Myocyte (in vitro differentiated cells): ENCODE measurements at places on chromosomes 16 and 17.

DNA sequence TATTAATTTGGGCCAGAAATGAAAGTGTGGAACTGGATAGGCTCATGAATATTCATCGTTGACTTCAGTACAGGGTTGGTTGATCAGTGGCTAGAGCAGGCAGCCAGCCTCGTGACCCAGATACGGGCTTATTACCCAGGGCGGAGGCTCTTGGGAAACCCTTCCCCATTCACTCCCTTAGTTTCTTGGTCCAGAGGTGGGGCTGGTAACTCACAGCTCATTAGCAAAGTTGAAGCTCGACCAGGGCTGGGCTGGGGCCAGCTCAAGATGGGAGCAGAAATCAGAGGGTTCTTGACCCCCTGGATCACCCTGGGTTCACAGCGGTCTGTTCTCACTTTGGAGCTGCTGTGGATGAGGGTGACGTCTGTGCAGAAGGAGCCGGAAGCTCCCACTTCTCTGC, 44.6 kb upstream of the GSE1 start:
- DNase-seq, result no peak

DNA sequence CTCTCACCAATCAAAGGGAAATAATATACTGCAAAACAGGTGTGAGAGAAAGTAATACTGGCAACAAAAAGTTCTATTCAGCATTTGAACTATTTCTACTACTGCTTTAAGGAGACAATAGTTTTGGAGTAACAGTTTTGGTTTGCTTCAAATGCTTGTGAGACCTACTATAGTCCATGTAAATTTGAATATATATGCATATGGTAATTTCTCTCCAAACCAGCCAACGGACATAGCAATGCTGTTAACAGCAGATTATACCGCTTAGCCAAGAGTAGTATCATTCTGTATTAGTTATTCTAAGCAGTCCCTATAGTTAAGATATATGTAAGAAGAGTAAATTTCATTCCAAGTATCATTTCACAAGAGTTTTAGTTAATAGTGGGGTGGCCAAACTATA, 18.5 kb downstream of the PHLPP2 start:
- DNase-seq, result no peak

DNA sequence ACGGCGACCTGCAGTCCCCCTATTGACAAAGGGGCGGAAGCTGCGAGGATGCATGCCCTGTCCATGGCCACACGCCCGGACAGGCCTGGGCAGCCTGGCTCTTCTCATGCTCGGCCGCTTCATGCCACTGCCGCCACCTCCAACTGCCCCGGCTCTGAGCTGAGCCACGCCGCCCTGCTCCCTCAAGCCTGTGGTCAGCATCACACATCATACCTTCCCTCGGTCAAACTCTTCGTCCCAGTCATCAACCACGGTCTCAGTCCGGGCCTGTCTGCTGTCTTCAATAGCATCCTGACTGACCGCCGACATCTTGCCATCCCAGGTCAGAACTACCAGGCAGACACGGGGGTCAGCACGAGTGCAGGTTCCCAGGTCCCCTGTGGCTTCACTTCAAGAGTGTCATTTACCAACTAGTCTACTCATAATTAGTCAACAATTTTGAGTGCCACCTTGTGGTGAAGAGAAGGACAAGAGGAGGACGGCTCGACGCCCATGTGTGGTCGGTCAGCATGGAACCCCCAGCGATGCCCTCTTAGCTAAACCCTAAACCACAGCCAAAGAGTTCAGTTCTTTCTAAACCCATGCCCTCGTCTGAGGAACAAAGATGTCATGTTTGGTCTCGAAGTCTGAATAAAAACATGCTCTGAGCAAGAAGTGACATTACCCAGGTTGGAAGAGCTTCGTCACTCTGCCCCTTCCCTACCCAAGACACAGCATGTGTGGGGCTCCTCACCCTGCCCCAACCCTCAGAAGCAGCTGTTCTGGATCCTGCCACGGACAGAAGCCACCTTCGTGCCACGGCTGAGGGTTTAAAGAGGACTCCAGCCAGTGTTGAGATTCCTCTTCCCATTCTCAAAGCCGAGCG, 16.9 kb upstream of the CYTH1 start:
- peak; percentile 65 for DNase-seq

DNA sequence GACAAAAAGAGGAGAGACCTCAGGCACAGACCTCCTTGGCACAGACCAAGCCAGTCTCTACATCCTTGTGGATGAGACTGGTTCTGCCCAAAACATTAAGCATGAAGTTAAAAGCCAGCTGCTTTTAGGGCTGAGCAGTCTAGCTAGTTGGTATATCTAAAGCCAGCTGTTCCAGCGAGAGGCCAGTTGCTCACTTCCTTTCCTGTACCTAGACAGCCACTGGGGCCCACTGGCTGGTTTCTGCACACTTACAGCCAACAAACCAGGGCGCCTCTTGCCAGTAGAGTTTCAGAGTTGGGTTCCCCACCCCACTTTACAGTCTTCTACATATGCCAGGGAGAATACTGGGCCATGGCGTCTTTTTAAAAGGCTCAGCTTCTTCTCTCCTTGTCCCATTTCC, 242.4 kb downstream of the ZFHX3 start:
- no peak for DNase-seq
